Neural crest cell (in vitro differentiated cells): ENCODE measurements at places on chromosomes 1 and 21.

DNA sequence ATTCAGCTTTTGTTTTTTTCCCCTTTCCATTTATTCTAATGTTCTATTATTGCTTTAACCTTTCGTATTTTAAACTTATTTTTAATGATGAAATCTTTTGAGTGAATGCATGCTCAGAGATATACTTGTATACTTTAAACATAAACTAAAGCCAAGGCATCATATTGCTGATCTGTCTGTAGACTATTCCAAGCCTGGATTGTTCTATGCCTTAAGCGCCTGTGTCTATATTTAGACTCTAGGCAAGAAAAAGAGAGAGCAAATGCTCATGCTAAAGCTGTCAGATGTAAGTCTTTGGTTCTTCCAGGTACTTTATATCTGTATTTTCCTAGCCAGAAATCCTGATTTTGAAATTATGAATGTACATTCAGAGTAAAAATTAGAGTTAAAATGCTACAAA, 14.4 kb downstream of the SH3GLB1 start:
- no peak for DNase-seq

- DNase-seq, result no peak
These were observed 136.5 kb downstream of the FGGY start for GRCh38 chr1:59433440-59433813.

DNA sequence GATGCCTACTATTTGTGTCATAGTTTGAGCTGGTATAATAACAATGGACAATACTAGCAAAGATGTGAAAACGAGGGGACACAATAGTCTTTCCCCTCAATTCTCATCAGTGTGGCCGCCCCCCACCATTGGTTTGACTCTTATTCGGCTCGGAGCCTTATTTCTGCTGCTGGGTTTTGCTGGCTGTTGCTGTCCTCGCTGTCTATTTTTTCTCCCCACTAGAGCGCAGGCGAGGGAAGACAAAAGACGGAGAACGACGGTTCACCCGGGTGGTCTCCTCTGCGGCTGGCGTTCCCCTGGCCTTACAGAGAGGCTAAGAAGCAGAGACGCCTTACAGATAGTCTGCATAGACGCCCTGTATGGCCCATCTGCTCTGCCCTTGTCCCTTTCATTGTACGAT, 19.4 kb downstream of the CLIC6 start:
- DNase-seq, result no peak

DNA sequence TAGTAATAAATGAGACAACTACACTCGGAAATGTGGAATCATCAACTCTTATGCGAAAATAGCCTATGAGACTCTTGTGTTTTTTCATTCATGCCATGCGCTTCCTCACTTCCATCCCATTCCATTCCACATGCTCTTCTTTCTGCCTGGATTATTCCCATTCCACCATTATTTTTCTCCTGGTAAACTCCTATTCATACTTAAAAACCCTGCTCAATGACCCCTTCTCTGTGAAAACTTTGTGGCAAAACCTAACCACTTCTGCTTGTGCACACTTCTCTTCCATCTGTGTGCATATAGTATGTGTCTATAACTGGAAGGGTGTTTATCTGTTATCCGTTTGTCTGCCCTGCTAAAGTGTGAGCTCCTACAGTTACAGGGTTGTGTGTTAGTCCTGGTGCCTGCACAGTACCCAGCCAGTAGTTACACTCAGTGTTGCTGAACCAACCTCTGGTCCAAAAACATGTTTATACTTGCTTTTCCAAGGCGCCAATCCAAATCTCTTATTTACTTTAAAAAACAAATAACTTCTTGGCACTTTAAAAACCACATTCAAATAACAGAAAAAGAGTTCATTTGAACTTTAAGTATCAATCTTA, 10.7 kb downstream of the EPHX1 start:
- DNase-seq, result no peak

GRCh38 chr1:240743705-240744104, 131.8 kb upstream of the GREM2 start:
- no peak for DNase-seq

DNA sequence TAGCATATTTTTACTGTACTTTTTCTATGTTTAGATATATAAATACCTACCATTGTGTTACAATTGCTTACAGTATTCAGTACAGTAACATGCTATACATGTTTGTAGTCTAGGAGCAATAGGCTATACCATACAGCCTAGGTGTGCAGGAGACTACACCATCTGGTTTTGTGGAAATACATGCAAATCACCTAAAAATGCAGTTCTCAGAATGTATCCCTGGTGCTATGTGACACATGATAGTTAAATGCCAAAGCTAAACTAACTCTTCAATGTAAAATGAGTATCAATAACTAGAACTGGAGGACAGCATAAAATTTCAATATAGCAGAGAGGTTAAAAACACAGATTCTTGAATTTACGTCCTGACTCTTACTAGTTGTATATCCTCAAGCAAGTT, 14.8 kb downstream of the NUCKS1 start:
- no peak for DNase-seq

GRCh38 chr1:173057984-173058383, 7.2 kb upstream of the TNFSF18 start:
- DNase-seq, result no peak

GRCh38 chr1:168148916-168149315, 12.2 kb upstream of the GPR161 start:
- DNase-seq, result no peak
